ENCODE measurements at places on chromosomes 6 and 20.

GRCh38 chr6:165488624-165489295 lies 174.3 kb downstream of the PDE10A start:
- DNase-seq: no peak

- no peak for DNase-seq
These were observed 410.5 kb downstream of the PTPRT start for GRCh38 chr20:42779216-42779615.

DNA sequence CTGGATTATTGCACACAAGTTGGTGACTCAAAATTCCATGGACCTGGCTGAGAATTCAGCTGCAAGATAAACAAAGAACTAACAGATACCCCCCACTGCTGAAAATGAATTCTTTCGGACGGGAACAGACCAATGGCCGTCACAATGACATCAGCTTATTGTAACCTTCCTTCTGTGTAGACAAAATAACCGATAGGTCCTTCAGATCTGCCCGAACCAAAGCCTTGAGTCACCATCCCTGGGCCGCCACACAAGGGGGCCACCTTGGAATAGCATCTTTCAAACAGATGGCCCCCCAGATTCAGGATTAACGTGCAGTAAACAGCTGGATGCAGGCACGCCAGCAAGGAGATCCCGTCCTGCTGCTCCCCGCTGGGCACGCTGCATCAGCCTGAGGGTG lies 214.0 kb upstream of the EXOC2 start:
- no peak for DNase-seq

- DNase-seq: no peak
These were observed 21.3 kb upstream of the CST3 start for GRCh38 chr20:23658989-23659609.

DNA sequence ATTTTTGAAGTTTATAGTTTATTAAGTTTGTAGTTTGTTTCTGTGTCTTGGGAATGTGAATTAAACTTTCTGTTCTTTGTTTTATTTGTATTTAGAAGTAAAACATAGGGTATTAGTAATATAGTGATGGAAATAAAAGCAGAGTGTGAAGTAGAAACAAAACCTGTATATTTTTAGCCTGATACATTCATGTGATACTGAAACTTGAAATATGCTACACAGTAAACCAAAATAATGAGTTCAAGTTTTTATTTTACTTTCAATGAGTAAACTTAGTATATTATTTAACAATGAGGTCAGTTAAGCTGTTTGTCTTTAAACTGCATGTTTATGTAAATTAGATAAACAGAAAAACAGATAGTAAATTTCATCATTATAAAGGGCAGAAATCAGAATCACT lies 1592.6 kb downstream of the GRIK2 start:
- DNase-seq: no peak

DNA sequence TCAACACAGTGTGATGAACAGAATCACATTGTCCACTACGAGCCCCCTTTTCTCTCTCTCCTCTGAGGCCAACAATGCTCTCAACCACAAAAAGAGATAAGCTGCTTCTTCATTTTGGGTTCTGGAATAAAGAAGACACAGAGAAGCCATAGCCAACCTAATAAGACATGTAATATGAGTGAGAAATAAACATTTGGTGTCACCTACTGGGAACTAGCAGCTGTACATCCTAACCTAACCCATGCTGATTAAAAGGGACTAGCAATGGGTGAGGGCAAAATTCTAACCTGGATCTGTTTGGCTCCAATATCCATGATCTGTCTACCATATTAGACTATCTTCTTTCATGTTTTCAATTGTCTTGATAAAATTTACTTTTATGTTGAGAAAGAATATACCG lies 369.1 kb upstream of the MARCKS start:
- no peak for DNase-seq

- no peak for DNase-seq
These were observed 203.8 kb upstream of the LRFN2 start for GRCh38 chr6:40791004-40791403.

- DNase-seq: no peak
These were observed 60.7 kb upstream of the GJE1 start for GRCh38 chr6:142071981-142072380.

GRCh38 chr20:18796282-18796833 lies 17.2 kb upstream of the SCP2D1 start:
- no peak for DNase-seq

DNA sequence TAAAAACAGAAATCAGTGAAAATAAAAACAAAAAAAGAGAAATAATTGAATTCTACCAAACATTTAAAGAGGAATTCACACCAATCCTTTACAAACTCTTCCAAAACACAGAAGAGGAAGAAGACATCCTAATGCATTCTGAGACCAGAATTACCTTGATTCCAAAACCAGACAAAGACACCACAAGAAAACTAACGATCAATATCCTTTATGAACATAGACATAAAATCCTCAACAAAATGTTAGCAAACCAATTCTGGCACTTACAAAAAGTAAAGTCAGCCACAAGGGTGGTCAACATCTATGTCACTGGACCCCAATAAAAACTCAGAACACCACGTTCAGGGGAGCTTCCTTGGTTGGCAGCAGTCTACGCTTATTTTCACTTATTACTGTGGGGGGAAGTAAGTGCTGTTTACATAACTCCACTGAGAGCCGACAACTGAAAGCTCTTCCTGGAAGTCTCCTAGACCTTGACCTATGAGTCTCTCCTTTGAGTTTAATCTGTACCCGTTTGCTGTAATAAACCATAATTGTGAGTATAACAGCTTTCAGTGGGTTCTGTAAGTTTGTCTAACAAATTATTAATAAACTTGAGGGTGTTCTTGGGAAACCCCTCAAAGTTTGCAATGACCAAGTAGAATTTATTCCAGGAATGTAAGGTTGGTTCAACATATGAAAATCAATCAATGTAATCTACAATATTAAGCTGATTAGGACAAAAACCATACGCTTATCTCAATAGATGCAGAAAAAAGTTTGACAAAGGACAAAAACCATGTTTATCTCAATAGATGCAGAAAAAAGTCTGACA lies 24.5 kb downstream of the GZF1 start:
- DNase-seq: no peak

GRCh38 chr6:7996538-7997111 lies 67.6 kb downstream of the BLOC1S5 start:
- peak; percentile 71 for DNase-seq

- DNase-seq: no peak
These were observed 10.9 kb upstream of the PKIG start for GRCh38 chr20:44571362-44571988.

GRCh38 chr6:34520645-34521462 lies 35.3 kb downstream of the SPDEF start:
- no peak for DNase-seq

- peak; percentile 55 for DNase-seq
These were observed 66.8 kb upstream of the IYD start for GRCh38 chr6:150301846-150302519.

- DNase-seq: no peak
These were observed 122.0 kb downstream of the CDH4 start for GRCh38 chr20:61373956-61374545.

DNA sequence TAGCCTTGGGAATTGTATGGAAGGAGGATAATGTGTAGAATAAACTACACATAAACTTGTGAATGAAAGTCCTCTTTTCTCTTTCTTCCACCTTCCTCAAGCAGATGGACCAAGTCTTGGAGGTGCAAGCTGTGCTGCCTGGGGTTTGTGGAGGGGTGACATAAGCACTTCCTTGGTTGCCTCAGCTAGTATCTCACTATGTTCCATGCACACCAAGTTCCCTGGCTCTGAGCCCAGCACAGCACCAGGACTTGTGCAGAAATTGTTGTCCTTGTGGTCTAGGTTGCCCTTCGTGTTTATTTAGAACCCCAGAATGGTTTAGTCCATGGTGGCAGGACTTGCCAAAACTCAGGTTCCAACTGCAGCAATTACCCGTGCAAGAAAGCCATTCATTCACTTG lies 110.3 kb downstream of the MEI4 start:
- no peak for DNase-seq

- DNase-seq: peak; percentile 54
These were observed 454.5 kb upstream of the JAG1 start for GRCh38 chr20:11128220-11128718.

GRCh38 chr6:36550473-36551000 lies 3.3 kb upstream of the STK38 start:
- DNase-seq: no peak

GRCh38 chr6:129957941-129958898 lies 60.2 kb upstream of the L3MBTL3 start:
- DNase-seq: no peak

DNA sequence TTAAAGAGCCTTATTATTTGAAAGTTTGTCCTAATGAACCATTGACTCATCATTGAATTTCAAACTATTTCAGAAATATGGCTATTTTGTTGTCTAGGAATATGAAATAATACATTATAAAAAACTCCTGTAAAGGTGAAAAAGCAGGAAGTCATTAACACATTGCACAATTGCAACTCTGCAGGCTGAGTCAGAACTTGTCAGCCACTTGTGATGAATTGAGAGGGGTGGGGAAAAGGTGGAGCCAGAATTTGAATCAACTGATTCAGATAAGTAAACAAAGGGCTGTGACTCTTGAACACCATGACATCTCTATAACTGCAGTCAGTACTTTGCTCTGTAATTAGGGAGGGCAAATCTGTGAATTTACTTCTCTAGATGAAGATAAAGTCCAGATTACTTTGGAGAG lies 6.0 kb downstream of the C6orf141 start:
- no peak for DNase-seq

- no peak for DNase-seq
These were observed 10.6 kb downstream of the KCNK17 start for GRCh38 chr6:39303425-39304153.

DNA sequence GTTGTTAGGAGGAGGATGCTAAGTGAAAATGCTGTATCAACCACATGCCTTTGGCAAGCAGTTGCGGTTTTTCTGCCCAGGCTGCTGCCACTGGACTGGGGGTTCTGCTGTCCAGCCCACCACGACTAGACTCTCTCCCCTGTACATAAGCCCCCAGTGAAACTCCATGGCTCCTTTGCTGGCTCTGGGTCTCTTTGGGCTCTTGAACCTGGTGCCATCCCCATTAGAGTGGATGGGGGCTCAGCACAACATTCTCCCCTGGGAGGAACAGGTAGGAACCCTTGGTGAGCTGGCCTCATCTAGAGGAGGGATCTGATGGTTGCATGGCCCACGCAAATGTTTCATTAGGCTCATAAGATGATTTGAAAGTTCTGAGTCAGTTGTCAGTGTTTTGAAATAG lies 204.8 kb upstream of the KCNG1 start:
- no peak for DNase-seq

DNA sequence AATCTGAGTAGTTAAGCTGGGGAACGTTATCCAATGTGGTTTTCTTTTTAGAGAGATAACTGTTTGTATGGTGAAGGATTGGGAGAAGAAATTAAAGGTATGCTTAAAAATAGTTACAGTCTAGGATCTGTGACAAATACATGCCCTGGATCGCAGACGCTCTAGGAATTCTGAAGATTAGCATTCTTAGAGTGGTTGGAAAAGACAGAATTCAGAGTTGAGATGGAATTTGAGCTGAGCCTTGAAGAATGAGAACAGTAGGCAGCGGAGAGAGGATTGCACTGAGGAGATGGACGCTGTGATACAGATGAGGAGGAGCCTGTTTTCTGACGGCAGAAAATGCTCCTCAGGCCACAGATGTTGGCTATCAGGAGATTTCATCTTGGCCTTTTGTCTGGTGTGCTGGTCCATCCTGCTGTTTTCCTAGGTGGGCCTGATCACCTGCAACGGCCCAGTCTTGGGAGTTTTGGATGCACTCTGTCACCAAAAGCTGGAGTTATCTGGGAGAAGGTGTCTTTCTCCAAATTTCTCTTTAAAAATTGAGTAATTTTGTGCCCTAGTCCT lies 48.3 kb upstream of the KIF25 start:
- no peak for DNase-seq

GRCh38 chr6:116351101-116351500 lies 19.6 kb upstream of the DSE start:
- no peak for DNase-seq

- peak; percentile 33 for DNase-seq
These were observed 154.1 kb downstream of the CD24 start for GRCh38 chr6:106820412-106820852.

DNA sequence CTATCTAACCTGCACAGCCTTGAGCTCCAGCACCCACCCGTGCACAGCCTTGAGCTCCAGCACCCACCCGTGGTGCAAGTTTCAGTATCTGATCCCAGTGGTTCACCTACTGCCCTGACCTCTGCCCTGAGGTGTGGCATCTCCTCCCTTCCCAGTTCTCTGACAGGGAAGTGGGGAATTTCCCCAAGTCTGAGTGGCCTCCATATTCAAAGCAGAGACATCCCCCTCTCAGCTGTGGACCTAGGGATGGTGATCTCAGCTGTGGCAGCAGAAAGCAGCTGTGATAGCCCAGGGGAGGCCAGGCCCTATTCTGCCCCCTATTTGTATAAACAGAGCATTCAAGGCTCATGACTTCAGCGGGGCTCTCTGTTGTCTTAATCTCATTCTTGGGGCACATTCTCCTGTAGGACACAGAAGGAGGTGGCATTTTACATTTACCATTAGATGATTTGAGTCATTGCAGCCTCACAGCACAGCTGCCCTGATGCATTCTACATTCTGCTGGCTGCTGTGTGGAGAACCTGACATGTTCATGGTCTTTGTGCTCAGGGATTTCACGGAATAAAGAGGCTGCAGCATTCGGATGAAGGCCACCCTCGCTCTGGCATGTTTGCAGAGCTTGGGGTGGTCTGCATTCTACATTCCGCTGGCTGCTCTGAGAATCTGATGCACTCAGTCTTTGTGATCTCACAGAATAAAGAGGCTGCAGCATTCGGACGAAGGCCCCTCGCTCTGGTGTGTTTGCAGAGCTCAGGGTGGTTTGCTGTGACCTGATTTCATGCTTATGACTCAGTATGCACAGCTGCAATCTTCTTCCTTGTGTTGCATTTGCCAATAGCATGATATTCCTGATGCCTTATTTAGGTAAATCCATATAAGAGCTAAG lies 16.9 kb downstream of the GPR31 start:
- peak; percentile 10 for DNase-seq

DNA sequence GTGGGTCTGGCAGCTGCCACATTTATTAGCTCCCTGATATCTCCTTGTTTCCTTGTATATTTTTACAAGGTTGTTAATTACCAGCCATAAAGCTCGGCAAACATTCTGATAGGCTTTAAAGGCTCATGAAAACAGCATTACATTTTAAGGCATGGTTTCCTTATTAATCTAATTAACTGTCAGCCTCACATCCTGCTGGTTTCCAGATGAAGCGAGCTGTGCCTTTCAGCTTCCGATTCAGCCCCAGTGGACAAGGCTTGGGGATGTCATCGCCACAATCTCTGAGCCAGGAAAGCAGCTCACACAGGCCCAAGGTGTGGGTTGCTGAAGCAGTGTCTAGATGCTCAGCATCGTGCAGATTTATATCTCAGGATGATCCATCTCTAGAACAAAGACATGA lies 66.0 kb upstream of the RALY start:
- no peak for DNase-seq

Measured in skeletal muscle cell (primary cell).